ENCODE measurements at places on chromosomes 7 and 10.

- DNase-seq: no peak
These were observed 260.9 kb downstream of the AHR start for GRCh38 chr7:17559388-17559787.

- DNase-seq: peak; percentile 51
These were observed 457.4 kb downstream of the DNAJB6 start for GRCh38 chr7:157793973-157794745.

GRCh38 chr7:1858435-1859265 lies 188.6 kb downstream of the ELFN1 start:
- no peak for DNase-seq

GRCh38 chr10:126204320-126204719 lies 184.0 kb downstream of the ADAM12 start:
- no peak for DNase-seq

DNA sequence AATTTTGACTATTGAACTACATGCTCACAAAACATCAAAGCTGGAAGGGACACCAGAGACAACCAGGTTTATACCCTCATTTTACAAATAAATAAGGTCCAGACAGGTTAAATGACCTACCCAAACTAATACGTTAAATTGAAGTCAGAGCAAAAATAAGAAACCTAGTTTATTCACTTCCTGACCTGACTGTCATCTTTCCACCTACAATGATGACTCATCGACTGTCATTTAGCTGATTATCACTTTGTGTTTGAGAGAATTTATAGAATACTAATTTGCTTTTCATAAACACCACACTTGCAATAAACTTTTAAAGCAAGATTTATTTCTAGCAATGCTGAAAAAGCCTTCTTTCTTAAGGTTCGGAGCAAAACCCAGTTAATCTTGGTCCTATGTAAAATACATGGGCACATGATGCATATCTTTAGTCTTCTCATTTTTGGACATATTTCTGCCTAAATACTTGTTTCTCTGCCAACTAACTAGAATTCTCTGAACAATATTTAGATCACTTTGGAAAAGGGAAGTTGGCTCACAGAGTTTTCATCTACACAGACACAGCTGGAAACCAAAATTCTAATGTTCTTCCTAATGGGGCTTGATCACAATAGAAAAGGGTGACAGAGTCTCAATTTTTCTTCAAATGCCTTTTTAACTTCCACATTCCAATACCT lies 16.7 kb upstream of the LRRN3 start:
- DNase-seq: no peak

DNA sequence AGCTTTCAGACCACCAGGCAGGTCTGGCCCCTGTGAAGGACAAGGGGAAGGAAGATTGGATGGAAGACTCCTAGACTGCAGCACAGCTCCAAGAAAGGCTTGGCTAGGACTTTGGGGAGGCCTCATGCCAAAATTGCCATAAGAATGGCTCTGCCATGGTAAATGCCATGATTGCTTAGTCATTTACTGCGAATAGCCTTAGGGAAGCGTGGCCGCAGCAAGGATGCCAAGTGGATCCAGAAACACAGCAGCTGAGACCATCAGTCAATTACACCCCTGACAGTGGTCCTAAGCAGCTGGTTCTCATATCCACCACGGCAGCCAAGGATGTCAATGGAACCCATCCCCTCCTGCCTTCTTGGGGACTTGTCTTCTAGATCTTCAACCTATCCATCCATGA lies 88.2 kb upstream of the AUTS2 start:
- no peak for DNase-seq

- DNase-seq: no peak
These were observed 447.4 kb downstream of the XPNPEP1 start for GRCh38 chr10:109475711-109476421.

- DNase-seq: no peak
These were observed 22.4 kb downstream of the GALNTL5 start for GRCh38 chr7:151978616-151979015.

DNA sequence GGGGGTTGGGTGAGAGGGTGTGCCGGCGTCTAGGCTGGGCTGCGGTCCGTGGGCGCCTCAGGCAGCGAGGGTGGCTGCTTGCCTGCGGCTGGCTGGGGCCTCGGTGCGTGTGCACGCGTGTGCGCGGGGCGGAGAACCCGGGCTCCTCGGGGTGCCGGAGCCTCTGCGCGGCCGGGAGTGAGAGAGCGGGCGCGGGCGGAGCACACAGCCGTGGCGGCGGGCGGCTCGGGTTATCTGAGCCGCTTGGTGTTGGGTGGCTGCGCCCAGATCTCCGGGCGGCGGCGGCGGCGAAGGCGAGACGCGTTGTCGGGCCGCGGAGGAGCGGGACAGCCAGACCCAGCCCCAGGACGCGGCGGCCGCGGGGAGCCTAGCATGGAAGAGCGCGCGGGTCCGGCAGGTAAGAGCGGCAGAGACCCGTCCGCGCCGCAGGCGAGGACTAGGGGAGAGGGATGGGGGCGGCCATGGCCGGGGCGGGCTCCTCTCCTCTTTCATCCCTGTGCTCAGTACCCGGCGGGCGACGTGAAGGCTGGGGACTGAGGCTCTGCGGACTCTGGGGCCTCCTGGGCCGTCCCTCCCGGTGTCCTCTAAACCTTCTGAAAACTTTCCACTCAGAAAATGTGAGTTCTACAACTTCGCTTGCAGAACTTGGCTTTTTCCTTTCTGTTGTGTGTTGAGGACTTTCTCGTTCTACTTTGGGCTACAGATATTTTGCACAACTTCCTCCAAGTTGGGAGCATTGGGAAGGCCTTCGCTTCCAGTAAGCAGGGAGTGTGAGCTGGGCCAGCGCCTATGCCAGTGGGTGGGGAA lies 9.8 kb upstream of the PAX2 start:
- DNase-seq: no peak

DNA sequence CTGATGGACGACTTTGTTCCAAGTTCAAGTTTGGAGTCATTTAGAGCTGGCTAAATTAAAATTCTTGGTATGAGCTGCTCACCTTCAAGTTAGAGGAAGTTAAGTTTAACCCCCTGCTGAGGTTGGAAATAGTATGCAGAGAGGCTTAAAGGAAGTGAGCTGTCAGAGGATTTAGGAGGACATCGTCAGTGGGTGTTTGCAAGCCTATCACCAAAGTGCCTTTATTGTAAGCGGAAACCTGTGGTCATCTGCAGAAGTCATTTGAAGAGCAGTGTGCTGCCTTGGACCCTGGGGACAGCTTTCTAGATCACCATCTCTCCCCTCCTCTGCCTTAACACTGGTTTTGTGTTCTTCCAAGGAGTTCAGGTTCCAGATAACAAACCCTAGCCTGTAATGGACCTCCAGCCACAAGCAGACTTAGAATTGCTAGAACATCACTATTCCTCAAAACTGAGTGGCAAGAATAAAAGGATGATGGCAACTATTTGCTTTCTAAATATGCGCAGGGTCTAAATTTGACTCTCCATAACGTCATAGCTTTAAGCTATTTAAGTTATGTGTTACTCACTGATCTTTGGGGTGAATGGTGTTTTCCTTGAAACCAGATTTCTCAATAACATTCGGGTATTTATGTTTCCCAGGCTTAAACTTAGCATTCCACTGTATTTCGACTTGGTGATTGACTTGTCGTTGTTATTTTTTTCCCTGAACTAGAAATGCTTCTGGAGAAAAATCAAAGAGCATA lies 93.4 kb downstream of the SLC39A12 start:
- DNase-seq: no peak
